NCI-H1105 treated with DMSO at 0.1 percent for 48 hours (cell line): ENCODE measurements at places on chromosomes 5 and 9.

GRCh38 chr5:53084546-53085255, 24.9 kb downstream of the MOCS2 start:
- DNase-seq = no peak

DNA sequence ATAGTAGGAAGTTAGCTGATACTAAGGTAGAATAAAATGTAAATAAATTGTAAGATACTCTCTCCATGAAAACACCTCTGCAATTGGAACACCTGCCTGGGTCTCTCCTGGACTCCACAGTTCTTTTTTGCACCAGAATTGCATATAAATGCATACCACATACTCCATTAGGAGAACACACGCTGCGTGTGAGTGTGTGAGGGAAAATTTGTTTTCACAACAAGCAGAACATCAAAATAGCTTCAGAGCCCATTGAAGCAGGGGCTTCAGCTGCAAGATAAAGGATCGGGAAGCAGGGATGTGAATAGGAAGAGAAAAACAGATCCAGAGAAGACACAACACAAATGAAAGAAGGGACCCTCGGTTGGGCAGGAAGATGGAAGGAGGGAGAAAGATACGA, 389.8 kb upstream of the BRINP1 start:
- no peak for DNase-seq

DNA sequence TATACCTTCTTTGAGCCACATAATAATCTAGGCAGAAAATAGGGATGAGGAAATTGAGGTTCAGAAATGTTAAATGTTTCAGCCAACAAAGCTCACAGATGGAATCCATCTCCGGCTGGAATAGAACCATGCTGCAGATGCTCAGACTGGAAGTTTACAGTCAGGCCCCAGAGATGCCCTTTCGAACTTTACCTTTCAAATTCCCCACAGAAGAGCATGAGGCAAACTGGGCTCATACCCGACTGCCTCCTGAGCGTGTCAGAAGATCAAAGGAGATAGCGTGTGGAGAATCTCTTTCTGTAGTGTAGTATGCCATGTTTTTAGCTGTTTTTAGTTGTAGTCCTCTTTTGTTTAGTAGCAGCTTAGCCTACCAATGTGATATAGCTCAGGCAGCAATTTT, 72.0 kb upstream of the DAP start:
- DNase-seq = no peak

DNA sequence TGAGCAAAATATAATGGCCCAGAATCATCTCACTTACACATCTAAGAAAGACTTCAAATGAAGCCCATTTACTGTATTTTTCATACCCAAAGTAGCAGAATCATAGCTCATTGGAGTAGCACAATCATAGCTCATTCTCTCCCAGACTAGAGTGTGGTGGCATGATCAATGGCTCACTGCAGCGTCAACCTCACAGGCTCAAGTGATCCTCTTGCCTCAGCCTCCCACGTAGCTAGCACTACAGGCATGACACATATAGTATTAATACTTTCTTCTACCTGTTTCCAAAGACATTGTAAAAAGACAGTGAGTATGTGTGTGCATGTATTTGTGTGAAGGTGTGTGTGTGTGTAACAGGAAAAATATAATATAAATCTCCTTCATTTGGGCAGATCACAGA, 1247.9 kb upstream of the ACO1 start:
- DNase-seq = no peak

DNA sequence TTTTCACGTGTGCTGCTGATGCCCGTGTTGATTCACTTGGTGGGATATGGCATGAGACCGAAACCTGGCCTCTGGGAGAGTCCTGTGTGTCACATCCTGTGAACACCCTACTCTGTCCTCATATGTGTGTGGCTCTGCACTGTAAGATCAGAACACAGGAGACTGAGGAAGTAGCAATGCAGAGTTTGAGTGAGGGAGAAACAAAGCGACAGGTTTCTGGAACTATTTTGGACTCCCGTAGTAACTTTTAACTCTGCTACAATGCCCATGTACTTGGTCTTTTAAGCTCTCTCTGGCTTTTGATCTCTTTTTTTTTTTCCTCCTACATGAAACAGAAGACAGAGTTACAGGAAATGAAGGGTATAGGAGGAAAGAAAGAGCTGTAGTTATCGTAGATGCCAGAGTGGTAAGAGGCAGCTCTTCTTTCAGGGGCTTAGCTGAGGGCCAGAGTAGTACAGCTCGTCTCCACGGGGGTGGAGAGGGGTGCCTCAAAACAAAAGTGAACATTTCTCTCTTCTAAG, 26.6 kb downstream of the GRAMD2B start:
- DNase-seq = no peak

- no peak for DNase-seq
Observed at GRCh38 chr5:68544091-68544647, 328.6 kb downstream of the PIK3R1 start.

DNA sequence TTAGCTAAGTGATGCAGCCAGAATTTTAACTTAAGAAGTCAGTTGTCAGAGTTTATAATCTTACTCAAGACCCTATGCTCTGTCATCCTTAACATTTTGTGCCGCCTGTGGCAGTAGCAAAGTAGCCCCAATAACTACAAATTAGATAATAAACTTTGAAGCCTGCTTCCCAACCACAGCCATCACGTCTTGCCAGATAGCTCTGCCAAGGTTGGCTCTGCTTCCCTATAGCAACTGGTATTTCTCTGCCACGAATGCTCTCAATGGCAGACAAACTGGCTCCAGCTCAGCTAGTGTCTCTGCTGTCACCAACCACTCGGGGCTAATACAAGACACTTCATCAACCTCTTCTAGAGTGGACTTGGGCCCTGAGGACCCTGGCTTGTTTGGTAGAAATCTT, 576.1 kb downstream of the CDH12 start:
- no peak for DNase-seq

GRCh38 chr5:1899201-1899600, 16.5 kb upstream of the IRX4 start:
- DNase-seq = no peak

DNA sequence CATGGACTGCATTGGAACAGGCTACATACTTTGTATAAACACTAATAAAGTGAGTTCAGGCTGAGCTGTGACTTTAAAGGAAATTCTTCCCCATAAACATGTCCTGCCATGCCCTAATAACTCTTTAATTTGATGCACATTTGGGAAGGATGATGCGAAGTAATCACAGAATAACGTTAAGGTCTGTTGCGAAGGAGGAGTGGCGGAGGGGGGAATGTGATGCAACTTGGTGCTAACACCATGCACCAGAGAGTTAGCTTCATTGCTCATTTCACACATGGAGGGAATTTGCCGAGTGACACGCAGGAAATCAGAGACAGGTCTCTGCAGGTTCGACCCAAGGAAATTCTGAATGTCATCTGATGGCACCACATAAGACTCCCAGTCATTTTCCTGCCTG, 32.9 kb downstream of the SLIT3 start:
- no peak for DNase-seq

DNA sequence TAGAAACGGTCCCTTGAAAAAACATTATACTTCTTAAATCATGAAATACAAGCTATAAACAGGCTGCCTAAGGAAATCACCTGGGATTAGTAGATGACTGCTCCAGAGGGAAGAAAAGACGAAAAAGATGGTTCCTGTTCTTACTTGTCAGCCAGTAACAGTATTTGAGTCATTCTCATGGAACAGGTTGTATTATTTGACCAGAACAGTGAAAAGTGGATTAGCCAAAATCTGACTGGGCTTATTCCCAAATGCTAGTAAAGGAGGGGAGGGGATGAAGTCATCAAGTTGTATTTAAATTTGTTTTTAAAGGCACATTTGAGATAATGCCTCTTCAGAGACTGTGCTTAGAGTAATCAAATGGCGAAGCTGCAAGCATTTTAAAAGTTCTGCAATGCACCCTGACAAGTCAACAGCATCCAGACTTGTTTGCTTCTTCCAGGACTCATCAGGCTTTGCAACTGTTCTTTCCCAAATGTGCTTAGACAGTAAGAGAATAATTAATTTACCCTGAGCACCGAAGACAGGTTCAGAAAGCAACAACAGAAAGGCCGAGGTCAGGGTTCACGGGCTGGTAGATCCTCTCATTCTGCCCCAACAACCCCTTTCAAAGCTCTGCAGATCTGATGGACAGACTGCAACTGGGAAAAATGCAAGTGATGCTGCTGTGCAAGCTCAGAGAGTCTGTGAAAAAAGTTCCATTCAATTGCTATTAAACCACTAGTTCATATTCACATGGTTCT, 800.6 kb downstream of the KCTD16 start:
- no peak for DNase-seq

DNA sequence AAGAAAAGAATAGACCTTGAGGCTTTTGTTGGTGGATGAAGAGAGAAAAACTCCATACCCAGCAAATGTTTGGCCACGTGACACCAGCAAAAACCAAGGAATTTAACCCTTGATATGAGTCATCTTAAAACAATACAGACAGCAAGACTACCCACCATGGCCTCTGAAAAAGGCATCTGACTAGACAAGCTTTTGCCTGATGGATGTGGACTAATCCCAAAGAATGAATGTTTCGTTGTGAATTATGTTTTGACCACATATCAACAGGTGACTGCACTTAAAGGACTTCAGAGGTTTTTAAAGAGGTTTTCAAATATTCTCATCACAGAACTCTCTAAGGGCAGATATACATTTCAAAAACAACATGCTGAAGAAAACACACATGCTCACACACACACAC, 33.0 kb upstream of the SLC1A3 start:
- DNase-seq = no peak

GRCh38 chr9:89001917-89002540, 10.8 kb downstream of the S1PR3 start:
- no peak for DNase-seq

DNA sequence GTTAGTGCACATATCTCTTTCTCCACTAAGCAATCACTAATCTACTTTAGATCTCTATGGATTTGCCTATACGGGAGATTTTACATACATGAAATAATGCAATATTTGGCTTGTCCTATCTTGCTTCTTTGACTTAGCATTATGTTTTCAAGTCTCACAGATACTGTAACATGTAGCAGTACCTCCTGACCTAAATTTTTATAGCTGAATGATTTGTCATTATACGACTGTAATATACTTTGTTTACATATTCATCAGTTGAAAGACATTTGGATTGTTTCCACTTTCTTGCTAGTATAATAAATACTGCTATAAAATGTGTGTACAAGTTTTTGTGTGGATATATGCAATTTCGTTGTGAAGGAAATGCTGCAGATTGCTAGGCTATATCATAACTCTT, 1520.8 kb upstream of the CDH6 start:
- no peak for DNase-seq

DNA sequence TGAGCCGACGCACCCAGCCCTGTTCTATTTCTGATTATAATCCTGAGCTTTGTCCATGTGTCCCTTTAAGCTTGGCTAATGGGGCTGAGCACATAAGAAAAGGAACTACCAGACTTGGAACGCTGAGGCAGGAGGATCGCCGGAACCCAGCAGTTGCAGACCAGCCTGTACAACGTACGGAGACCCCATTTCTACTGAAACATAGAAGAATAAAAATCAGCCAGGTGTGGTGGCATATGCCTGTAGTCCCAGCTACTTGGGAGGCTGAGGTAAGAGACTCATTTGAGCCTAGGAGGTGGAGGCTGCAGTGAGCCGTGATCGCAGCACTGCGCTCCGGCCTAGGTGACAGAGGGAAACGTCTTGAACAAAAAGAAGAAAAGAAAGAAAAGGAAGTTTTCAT, 22.3 kb downstream of the TRIM7 start:
- no peak for DNase-seq

DNA sequence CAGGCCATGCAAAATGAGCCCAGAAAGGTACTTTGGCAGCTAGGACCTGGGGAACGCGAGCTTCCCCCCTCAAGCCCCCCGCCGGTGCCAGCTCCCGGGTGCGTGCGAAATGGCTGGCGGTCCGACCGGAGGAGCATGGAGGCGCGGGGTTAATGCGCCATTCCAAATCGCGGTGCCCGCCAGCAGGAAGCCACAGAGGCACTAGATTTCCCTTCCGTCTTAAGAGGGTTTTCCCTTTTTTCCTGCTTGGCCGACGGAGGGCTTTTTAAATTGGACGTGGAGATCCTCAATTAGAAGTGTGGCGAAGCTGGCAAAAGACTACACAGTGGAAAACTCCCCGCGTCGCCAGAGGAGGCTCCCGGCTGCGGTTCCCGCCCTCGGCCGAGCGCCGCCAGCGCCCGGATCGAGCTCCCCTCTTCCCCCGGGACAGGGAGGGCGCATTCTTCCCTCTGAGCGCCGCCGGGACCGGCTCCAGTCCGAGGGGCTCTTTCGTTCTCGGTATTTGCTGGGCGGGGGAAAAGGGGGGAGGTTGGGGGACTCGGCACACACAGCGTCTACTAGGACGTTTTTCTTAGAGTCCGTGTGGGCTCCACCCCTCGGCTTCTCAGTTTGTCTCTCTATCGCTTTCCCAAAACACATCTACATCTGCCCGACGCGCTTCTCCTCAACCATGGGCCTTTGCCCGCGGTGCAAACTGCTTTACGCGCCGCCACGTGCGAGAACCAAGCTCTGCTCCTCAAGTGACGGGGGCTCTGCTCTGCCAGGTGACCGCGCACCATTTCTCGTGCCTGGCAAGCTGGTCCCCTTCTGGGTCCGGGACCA, 3.0 kb downstream of the GDNF start:
- DNase-seq = no peak

GRCh38 chr9:82363682-82364081, 375.1 kb downstream of the SPATA31D1 start:
- peak; percentile 77 for DNase-seq

DNA sequence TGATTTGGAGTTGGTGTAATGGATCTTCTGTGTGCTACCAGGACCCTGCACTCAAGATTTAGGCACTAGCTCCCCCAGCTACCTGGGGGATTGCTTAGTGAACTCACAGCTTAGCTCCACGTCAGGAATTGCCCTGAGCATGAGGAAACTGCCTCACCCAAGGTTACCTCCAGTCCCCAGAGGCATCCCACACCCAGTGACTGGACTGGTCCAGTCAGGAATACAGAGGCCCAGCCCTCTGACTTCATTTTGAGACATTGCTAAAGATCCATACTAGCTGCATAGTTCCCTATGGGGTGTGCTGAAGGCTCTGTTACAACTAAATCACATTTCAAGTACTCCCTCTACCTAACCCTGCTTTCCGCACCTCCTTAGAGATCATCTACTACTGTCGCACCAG, 364.7 kb downstream of the EFNA5 start:
- no peak for DNase-seq

DNA sequence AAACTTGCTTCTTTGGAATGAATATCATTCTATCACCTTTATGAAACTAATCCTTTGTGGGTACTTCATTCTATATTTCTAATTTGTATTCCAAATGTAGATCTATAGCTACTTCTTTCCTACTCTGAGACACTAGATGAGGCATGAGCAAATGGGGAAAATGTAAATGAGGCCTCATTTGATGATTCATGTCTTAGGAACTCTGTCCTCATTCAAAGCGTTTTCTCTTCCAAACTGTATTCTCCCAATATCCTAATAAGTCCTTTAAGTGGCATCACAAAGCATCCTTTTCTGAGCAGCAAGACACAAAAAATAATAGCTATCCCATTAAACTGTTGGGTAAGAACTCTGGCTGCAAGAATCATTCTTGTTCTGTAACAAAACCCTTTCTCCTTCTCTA, 56.1 kb downstream of the TTLL11 start:
- no peak for DNase-seq

DNA sequence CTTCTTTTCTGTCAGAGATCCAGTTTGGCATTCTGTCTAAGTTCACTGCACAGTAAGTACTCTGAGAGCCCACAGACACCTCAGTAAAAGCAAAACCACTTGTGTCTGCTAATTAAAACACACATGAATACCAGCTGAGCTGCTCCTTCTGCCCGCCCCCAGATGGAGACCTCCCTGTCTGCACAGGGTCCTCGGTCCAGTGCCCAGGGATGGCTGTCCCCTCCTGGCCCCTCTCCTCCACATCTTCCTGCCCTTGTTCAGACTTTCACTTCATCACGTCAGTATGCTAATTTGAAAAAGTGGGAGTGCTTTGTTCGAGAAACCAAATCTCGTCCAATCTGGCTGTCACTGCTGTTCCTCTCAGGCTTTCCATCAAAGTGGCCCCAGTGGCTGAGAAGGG, 43.5 kb downstream of the LIX1 start:
- no peak for DNase-seq
